ENCODE measurements at places on chromosomes 13 and 19.

DNA sequence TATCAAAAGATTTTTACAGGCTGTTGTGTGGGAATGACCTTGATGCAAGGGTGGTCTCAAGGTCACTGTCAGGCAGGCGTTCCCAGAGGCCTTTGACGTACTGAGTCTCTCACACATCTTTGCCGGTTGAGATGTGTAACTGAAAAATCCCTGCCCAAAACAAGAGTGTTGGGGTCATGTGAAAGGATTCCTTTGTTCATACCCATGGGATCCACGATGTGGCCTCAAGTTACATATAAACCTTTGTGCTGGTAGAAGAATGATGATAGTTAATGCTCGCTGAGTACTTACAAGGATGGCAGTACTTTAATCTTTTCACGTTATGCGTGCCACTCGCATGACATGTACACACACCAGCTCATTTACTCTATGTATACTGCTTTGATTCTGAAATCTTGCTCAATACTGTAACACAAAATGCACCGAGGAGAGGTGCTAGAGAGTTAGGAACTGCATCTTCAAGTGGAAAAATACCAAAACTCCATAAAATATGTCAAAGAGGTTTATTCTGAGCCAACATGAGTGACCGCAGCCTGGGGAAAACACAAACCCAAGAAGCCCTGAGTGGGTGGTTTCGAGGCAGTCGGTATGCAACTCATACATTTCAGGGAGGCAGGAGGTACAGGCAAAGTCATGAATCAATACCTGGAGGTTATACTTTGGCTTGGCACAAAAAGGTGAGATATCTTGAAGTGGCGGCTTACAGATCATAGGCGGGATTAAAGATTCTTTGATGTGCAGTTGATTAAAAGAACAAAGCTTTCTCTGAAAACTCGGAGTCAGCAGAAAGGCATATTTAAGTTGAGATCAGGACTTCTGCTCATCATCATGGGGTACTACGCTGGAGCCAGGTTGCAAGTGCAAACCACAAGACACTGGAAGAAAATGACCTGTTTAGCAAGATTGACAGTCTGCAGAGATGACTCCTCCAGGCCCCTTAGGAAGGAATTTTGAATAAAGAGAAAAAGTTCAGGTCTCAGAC lies 87.4 kb upstream of the ARHGEF7 start:
- no peak for DNase-seq

GRCh38 chr13:104701591-104701990 lies 1635.4 kb upstream of the SLC10A2 start:
- no peak for DNase-seq

DNA sequence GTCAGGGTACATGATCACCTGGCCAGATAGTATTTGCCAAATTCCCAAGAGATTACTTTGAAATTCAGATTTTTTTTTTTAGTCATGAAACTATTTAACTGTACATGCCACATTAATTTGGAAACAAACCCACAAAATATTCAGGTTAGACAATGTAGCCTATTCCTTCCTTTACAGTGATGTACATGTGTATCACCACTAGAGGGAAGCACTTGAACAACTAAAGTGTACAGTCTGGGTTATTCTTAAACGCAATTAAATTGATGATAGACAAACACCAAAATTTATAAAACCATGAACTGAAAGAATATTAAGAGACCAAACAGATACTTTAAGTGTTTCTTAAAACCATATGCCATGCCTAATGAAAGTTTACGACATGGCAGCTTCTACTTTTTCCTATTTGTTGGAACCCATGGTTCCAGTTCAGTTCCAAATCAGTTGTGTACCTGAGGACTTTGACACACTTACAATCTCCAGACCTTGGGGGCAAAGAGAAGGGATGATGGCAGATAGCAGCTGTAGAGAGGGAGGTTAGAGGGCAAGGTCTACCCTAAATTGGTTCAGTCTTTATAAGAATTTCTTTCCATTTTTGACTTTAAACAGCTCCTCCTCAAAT lies 52.8 kb downstream of the TNFSF13B start:
- no peak for DNase-seq

GRCh38 chr13:20824762-20825476 lies 51.2 kb upstream of the EEF1AKMT1 start:
- no peak for DNase-seq

- no peak for DNase-seq
Observed at GRCh38 chr13:43223216-43223615, 199.8 kb downstream of the DNAJC15 start.

DNA sequence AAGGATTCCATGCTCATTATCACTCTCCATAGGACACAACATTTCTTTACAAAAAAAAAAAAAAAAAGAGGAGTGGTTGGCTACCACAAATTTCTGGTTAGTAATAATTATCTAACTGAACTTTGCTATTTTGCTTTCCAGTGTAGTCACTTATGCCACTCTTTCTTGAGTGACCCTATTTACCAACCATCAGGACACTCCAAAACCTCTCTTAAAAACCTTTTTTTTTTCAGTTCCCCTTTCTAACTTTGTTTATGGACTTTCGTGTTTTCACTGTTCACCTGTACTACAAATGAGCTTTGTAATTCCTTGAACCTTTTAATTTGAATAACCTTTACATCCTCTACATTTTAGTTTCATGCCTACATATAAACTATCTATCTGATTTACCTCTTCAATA lies 686.5 kb upstream of the PCDH9 start:
- DNase-seq = no peak

GRCh38 chr19:47112166-47112996 lies 1.2 kb downstream of the ZC3H4 start:
- DNase-seq = peak; percentile 90

- peak; percentile 75 for DNase-seq
Observed at GRCh38 chr19:37902668-37903067, 3.7 kb downstream of the WDR87 start.

GRCh38 chr19:53076984-53077383 lies 26.2 kb downstream of the ZNF160 start:
- peak; percentile 25 for DNase-seq

DNA sequence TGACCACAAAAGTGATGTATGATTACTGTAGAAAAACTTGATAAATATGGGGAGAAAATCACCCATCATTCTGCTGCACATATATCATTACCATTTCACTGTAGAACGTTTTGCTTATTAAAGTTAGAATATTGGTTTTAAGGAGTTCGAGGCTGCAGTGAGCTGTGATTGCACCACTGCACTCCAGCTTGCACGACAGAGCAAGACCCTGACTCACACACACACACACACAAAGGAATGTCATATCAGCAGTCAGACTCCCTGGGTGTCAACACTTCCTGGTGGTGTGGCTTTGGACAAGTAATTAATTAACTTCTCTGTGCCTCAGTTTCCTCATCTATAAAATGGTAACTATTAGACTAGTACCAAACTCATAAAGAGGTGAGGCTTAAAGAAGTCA lies 11.3 kb upstream of the PNMA8A start:
- DNase-seq = no peak

GRCh38 chr13:36736119-36736726 lies 62.4 kb downstream of the SERTM1 start:
- DNase-seq = peak; percentile 7

GRCh38 chr19:2239173-2239572 lies 2.5 kb downstream of the SF3A2 start:
- no peak for DNase-seq

GRCh38 chr19:29378126-29378525 lies 147.7 kb upstream of the VSTM2B start:
- no peak for DNase-seq

GRCh38 chr19:54218259-54218658 lies 4.5 kb downstream of the LILRB3 start:
- no peak for DNase-seq

DNA sequence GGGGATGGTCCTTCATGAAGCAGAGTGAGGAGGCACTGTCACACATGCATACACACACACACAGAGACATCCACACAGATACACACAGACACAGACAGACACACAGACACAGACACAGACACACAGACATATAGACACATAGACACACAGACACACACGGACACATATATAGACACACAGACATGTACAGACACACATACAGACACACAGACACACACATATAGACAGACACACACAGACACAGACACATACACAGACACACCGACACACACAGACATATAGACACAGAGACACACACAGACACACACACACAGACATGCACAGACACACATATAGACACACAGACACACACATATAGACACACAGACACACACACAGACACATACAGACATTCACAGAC lies 173.9 kb downstream of the URI1 start:
- no peak for DNase-seq

DNA sequence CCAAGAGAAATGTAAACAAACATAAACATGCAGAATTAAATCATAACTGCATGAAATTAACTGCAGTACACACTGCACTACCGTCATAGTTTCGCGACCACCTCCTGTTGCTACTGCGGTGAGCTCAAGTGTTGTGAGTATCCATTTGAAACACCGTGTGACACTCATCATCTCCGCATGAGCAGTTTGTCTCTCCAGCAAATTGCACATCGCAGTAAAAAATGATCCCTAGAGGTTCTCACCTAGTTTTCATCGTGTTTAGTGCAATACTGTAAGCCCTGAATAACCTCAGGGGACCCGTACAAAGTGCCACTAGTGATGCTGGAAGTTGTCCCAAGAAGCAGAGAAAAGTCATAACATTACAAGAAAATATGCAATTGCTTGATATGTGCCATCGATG lies 147.7 kb downstream of the DPF1 start:
- no peak for DNase-seq

DNA sequence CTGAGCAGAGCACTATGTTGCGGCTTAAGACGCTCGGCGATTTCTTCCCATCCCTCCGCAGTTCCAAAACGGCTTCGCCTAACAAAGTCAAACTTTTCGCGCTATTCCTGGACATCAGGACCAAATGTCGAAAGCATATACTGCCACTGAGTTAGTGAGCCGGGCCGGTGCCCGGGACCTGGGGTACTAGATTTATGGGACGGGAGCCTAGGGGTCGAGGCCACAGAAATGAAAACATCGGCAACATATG lies 699 bp downstream of the RCBTB2 start:
- no peak for DNase-seq

GRCh38 chr13:90420683-90421082 lies 926.8 kb upstream of the MIR17HG start:
- DNase-seq = no peak

GRCh38 chr19:1218751-1219567 lies 13.4 kb downstream of the STK11 start:
- no peak for DNase-seq

DNA sequence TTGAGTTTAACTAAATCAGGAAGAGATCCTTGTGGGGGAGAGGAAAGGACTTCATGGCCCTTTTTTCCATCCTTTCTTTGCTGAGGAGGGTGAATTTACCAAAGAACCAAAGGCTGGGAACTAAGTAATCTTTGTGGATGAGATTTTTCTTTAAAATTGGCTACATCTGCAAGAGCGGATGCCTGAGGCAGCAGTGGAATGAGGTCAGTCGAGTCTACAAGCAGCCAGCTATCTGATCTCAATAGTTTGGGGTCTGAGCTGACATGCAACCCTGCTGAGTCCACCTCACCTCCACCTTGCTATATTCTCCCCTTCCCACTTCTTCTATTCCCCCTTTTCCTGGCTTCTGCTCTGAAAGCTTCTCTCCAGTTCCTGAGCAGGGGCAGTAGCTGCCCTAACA lies 3.6 kb upstream of the DNAJC15 start:
- no peak for DNase-seq

DNA sequence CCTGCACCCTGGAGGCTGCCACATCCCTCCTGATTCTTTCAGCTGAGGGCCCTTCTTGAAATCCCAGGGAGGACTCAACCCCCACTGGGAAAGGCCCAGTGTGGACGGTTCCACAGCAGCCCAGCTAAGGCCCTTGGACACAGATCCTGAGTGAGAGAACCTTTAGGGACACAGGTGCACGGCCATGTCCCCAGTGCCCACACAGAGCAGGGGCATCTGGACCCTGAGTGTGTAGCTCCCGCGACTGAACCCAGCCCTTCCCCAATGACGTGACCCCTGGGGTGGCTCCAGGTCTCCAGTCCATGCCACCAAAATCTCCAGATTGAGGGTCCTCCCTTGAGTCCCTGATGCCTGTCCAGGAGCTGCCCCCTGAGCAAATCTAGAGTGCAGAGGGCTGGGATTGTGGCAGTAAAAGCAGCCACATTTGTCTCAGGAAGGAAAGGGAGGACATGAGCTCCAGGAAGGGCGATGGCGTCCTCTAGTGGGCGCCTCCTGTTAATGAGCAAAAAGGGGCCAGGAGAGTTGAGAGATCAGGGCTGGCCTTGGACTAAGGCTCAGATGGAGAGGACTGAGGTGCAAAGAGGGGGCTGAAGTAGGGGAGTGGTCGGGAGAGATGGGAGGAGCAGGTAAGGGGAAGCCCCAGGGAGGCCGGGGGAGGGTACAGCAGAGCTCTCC lies 6.9 kb upstream of the CEACAM5 start:
- no peak for DNase-seq

GRCh38 chr19:38250821-38251563 lies 5.2 kb downstream of the PPP1R14A start:
- no peak for DNase-seq

GRCh38 chr19:44280916-44281315 lies 21.2 kb downstream of the ZNF233 start:
- no peak for DNase-seq

- DNase-seq = no peak
Observed at GRCh38 chr13:57063007-57063406, 77.7 kb upstream of the PRR20A start.

DNA sequence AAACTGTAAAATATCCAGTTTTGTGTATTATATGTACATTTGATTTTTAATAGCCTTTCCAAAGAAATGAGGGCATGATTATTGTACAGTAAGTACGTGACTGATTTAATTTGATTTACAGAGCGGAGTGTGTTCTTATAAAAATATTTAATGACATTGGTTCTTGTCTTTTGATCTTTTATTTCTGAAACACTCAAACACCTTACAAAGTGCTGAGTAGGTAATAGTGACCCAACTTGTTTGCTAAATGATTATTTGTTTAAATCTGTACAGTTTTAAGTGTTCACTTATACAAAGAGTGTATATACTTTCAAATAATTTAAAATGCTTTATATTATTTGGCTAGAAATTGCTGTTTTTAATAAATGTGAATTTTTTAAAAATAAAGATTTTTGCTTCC lies 71.5 kb downstream of the COG3 start:
- DNase-seq = no peak

GRCh38 chr19:4354897-4355296 lies 11.5 kb downstream of the MPND start:
- DNase-seq = no peak

GRCh38 chr13:106036870-106037269 lies 498.6 kb downstream of the EFNB2 start:
- DNase-seq = no peak
